ENCODE measurements at places on chromosomes 7 and 10.

DNA sequence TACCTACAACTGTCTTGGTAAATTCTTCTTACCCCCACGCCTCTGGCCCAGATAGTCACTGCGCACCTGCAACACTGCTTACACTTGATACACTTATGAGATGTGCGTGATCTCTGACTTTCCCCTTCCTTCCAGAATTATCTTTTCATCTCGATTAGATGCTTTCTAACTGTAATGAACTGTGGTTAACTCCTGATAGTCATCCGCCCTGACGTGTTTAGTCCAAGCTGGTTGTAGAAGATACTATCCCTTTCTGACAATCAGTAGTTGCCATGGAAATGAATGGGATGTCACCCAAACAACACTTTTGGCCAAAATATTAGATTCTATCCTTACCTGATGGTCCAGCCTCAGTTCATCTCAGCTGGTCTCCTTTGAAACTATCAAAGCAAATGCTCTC, 241.5 kb downstream of the ADAM12 start:
- no peak for DNase-seq

DNA sequence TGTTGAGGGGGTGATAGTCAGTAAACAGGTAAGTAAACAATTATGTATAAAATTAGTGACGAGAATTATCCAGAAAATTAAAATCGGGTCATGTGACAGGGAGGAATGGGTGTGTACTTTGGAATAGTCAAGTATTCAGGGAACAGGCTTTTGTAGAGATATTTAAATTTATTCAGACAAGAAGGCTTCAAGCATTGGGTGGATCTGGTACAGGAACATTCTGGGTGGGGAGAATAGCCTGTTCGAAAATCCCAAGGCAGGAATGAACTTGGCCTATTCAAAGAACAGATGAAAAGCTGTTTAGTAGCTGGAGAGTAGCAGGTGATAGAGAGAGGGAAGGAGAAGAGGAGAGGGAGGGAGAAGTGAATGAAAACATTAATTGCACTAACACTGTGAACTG, 448.9 kb upstream of the FZD8 start:
- no peak for DNase-seq

DNA sequence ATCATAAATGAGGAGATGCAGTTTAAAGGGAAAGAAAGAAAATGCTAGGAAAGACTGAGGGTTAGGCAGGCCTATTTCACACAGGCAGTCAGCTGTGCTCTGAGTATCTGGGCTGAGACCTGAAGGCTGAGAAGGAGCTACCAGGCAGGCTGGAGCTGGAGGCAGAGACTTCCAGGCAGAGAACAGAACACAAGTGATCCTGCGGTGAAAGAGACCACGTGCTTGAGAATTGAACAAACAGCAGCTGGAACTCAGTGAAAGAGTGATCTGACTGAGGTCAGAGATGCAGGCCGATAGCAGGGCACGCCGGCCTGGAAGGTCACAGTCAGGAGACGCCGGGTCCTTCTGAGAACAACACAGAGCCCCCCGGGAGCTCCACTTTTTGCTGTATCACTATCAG, 147.8 kb downstream of the ADAM12 start:
- DNase-seq = no peak

DNA sequence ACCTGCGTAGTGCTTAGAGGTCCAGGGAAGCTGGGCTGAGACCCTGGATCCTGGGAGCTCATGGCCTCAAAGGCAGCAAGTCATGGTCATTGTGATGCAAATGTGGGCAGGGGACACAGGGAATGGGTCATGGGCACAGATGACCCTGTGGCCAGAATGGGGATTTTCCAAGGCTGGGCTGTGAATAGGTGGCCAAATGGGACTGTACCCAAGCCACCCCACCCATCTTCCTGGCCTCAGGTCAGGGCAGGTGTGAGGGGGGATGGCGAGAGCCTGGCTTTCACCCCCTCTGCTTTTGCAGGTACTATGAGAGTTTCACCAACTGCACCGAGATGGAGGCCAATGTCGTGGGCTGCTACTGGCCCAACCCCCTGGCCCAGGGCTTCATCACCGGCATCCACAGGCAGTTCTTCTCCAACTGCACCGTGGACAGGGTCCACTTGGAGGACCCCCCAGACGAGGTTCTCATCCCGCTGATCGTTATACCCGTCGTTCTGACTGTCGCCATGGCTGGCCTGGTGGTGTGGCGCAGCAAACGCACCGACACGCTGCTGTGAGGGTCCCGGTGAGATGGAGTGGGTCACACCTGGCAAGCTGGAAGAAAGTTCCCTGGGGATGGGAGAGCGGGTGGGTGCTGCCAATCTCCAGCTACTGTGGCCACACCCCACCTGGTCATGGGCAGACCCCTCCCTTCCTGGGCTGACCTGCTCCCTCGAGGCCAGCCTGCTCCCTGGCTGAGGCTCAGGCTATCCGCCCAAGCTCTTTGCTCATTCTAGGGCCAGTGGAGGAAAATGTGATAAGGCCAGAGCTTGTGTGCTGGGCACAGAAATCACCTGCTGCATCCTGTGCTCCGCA, 25.5 kb downstream of the RAMP3 start:
- DNase-seq = no peak
